Activated CD4-positive, alpha-beta T cell treated with anti-CD3 and anti-CD28 coated beads for 1 hour (primary cell): ENCODE measurements at places on chromosomes 7 and 10.

- DNase-seq, result no peak
These were observed 86.8 kb upstream of the NAMPT start for GRCh38 chr7:106371629-106372028.

- no peak for DNase-seq
These were observed 56.7 kb upstream of the GTF2IRD1 start for GRCh38 chr7:74396993-74397392.

GRCh38 chr7:12719981-12720865 is 32.8 kb downstream of the ARL4A start:
- DNase-seq, result no peak

- DNase-seq, result no peak
These were observed 426.5 kb downstream of the RPS24 start for GRCh38 chr10:78460204-78460603.

DNA sequence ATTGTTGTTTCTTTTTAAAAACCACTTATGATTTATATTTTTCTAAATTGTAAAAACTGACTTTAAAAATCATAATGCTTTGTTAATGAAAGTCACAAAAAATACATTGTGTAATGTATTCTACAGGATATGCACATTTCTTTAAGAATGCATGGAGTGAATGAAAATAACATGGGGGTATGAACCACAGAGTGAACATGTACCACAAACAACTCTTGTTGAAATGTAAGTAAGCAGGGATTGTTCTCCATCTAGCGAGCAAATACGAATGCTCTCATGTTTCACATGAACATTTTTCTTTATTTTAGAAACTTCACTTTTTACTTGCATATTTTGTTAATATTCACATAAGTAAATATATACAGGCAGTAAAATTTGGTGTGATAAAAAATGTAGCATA is 35.6 kb upstream of the LAMB4 start:
- no peak for DNase-seq

- no peak for DNase-seq
These were observed 16.2 kb downstream of the ZNF425 start for GRCh38 chr7:149109969-149110368.

DNA sequence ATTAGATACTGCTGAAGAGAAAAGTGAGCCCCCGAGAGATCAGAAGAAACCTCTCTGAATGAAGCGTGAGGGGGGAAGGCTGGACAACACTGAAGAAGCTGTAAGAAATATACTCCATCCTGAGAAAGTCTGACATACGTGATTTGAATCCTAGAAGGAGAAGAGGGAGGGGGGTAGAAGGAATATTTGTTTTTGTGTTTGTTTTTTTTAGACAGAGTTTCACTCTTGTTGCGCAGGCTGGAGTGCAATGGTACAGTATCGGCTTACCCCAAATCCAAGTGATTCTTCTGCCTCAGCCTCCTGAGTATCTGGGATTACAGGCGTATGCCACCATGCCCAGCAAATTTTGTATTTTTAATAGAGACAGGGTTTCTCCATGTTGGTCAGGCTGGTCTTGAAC is 52.6 kb downstream of the GALNT11 start:
- no peak for DNase-seq
